ENCODE measurements at places on chromosomes 1 and 21.

- DNase-seq = no peak
Observed at GRCh38 chr1:29689372-29690030, 453.2 kb downstream of the PTPRU start.

DNA sequence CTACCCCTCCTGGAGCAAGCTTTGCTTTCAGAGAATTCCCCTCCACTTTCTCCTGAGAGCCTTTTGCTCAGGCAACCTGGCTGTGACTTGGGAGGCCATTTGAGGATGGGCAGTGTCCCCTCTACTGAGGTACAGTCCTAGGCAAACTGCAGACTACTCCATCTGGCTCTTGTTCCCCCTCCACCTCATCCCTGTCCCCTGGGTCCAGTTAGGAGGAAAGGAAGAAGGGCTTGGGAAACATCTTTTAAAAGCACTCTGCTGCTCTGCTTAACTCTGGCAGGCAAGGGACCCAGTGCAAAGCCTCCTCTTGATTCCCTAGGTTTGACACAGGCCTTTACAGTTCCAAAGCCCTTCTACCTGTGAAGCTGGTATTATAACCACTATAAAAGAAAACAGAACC, 108.2 kb downstream of the NAV1 start:
- no peak for DNase-seq

GRCh38 chr1:97033949-97034348, 312.4 kb downstream of the PTBP2 start:
- DNase-seq = no peak

GRCh38 chr1:10865518-10866320, 69.3 kb upstream of the CASZ1 start:
- no peak for DNase-seq

- no peak for DNase-seq
Observed at GRCh38 chr1:107450899-107451664, 310.2 kb downstream of the NTNG1 start.

DNA sequence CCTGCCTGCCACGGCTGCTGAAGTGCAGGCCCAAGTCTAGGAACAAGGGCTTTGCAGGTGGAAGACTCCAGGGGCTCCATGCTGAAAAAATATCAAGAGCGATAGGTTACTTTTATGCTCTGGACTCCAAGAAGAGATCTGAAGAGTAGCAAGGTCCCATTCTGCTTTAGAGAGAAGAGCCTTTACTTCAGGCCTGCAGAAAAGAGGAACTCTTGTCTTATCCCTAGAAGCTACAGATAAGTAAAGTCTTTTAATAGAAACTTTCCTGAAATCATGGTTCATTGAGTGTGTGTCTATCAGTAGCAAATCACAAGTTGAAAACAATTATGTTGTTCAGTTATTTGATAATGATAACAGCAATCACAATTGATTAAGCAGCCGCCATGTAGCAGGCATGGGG, 113.3 kb downstream of the TNR start:
- DNase-seq = no peak

GRCh38 chr1:109371341-109371739, 26.4 kb downstream of the SORT1 start:
- DNase-seq = peak; percentile 77

DNA sequence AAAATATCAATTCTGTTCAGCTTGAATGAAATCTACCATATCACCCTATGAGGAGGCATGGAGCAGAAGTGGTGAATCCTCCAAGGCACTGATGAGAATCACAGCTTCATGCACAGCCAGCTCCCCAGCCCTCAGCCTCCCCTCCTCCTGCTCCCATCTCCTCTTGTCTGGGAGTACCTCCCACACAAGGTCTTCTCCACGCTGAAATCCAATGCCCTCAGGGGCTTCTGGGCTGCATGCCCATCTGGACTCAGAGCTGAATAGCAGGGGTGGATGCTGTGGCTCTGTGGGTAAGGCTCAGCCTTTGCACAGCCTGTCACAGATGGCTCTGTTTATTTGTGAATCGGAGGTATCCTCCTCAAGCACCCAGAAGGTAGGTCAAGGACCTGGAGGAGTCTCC, 48.6 kb downstream of the KCNC4 start:
- DNase-seq = no peak

GRCh38 chr1:85289848-85290335, 13.5 kb upstream of the BCL10 start:
- DNase-seq = no peak

DNA sequence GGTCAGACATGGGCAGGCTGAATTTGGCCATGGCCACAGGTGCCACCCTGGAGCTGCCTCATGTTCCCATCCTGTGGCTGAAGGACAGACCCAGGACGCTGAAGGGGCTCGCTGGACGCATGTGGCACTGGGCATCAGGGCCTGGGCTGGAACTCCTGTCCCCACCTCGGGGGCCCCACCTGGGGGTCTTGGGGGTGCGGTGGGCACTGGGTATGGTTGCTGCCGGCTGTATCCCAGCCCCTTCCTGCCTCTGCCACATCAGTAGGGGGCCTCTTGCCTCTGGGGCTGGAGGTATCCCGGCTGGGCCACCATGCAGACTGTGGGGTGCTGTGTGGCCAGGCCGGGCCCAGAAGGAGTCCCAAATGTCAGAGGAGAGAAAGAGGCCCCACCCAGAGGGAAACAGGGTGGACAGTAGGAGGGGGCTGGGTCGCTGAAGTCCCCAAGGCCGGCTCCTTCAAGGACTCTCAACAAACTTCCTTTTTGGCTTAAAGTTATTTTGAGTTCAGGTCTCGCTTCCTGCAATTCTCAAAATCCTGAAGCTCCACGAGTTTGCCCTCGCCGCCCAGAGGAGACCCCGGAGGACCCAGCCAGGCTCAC, 78.7 kb downstream of the SIK1 start:
- no peak for DNase-seq

- no peak for DNase-seq
Observed at GRCh38 chr1:9726406-9726805, 74.9 kb downstream of the PIK3CD start.

- peak; percentile 86 for DNase-seq
Observed at GRCh38 chr1:7223334-7224080, 438.3 kb downstream of the CAMTA1 start.

DNA sequence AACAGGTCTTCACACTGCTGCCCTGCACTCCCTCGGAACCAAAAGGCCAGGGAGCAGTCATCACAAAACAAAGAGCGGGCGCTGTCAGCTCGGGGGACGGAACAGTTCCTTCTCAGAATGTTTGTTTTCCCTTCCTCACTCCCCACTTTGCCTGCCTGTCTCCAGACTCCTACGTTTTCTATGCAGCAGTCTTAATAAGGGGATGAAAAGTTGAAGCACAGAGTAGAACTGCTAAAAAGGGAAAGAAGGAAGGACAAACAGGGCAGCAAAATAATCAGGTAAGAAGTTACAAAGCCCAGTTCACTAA, 738 bp upstream of the GPR161 start:
- no peak for DNase-seq

DNA sequence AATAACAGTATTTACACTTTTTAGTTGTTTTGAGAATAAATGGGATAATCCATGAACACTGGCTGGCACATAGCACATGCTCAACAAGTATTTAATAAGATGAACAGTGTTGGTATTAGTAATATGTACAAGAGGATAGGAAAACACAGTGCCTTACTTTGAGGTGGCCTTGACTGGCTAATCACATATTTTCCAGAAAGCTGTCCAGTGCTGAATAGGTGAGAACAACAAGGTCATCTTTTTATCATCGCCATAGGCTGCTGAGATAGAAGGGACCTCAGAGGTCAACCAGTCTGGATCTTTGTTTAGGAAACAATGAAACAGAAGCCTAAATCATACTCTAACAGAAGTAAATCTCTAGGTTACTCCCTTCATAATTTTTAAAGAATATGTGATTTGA, 89.7 kb upstream of the BCL9 start:
- no peak for DNase-seq

GRCh38 chr1:1344655-1345361, 4.4 kb downstream of the DVL1 start:
- DNase-seq = peak; percentile 56

GRCh38 chr1:67001682-67002425, 52.1 kb downstream of the SLC35D1 start:
- no peak for DNase-seq

Data from AG10803 (cell line).